ENCODE measurements at places on chromosomes 16 and 17.

DNA sequence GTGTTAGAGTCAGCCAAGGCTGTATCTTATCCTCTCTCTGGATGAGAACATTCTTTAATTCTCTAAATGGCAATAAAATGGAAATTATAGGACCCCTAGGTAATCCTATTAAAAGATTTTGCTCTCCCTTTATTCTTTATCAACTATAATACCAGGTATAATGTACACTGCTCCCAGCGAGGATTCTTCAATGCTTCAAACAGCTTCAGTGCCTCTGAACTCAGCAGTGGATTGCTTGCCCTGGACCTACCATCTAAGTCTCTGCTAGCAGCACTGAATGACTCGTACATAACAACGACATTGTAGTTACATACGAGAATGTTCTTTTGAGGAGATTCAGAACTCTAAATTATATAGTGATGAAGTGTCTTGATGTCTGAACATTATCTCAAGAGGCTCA, 3.7 kb upstream of the OR3A2 start:
- DNase-seq: no peak

DNA sequence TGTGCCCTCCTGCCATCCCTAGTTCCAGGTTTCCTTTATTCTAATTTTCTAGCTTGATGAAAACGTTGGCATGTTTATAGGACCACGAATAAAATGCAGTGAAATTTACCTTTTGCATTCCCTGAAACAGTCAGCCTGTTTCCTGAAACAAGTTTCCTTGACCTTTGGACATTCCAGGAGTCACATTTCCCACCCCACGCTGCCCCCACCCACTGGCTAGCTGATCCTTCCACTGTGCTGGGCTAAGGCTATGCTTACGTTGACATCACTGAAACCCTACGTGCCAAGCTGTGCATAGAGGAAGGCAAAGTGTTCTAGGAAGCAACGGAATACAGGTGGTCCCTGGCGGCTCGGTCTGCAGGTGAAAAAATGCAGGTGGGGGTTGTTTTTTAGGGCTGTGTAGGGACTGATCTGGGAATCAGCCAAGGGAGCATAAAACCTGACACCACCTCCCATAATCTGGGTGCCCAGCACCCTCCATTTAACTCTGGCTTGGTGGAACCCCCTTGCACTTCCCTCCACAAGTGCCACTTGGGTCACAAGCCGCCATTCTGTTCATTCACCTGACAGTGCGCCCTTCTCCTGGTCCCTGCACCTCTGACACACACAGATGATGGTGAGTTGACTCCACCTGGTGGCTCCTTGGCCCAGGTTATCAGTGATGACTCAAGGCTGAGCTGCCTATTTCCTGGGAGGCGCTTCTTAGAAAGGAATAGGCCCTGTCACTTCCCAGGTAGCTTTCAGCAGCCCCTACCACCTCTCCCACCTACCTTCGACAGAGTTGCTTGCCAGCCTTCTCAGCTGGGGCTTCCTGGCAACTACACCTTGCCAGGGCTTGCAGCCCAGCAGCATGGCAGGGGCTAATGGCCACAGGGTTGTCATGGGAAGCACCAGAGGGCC, 83.7 kb downstream of the N4BP1 start:
- no peak for DNase-seq

- DNase-seq: no peak
Observed at GRCh38 chr17:57419940-57420550, 163.7 kb downstream of the MSI2 start.

DNA sequence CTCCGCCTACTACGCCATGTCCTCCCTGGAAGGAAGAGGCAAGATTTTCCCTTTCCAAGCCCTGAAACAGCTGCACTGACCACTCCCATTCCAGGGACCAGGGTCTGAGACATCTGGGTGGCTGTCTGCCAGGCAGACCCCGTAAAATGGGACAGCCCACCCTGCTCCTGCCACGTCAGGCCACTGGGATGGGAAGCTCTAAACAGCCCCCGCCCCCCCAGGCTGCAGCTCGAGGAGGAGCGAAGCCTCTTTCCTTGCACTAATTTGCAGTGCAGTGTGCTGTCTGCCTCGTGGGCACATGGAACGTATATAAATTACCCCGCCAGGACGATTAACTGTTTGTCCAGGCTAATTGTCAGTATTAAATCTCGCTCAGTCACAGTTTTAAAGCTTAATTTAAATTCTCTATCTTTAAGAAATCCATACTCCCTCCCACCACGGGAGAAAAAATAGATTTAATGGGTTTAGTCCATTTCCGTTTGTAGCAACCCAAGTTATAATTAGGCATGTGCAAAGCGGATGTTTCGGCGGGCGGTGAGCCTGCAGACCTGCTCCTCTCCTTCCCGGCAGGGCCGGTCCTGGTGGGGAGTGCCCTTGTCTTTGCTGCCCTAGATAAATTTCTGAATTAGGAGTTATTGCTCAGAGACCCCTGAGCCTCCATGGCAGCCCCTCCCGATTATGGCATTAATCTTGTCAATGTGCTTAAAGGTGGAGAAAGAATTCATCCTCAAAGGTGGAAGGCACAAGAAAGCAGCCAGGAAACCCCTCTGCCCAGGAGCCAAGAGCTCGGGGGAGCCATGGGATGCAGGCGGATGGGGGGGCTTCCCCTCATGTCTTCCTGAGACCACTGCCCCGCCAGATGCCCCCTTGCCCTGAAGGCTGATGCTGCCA, 268.0 kb upstream of the TNRC6C start:
- no peak for DNase-seq

GRCh38 chr16:75054556-75054947, 55.7 kb downstream of the ZNRF1 start:
- DNase-seq: no peak

DNA sequence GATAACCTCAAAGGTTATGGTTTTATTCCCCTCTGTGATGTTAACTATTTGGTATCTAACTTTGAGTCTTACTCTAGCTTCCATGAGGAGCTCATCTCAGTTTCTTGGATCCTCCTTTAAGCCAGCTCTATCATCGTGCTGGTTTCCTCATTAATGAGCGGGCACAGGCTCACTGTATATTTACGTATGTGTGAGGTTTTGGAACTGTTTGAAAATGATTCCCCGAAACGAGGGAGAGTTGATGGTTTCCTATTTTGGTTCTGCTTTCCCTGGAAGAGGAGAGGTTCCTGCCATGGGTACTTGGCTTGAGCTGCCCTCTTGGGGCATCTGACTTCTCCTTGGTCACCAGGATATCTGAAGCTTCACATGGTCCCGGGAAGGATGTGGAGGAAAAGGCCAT, 32.7 kb upstream of the PIK3R6 start:
- DNase-seq: no peak

DNA sequence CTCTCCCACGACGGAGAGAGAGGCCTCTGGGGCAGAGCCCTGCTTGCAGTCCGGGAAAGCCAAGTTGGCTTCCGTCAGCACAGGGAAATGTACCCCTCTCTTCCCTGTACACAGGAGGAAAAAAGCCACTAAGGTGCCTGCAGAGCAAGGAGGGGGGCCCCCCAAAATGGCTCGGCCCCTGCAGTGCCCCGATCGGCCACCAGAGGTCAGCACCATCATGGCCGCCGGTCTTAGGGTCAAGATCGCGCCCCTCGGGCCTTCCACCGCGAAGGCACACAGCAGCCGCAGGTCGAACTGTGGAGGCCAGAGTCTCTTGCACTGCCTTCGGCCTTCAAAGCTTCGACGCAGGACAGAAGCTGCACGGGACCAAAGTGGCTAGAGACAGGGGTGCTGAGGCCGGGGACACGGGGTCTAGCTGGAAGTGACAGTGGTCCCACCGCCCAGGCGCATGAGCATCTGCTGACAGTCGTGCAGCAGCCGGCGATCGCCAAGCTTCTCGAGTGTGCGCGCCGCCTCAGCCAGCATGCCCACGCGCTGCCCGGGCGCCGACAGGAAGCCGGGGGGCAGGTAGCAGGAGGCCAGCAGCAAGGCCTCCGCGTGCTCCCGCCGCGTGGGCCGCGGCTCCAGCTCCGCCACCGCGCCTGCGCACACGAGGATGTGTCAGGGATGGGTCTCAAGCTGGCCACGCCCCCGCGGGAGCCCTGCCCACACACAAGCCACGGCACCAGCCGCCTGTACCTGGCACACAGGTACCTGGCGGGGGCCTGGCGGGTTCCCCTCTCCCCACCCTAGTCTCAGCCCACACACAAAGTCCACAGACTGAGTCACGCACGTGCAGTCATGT, 24.4 kb downstream of the SREBF1 start:
- peak; percentile 88 for DNase-seq

GRCh38 chr16:50938932-50939331, 197.0 kb downstream of the CYLD start:
- DNase-seq: no peak

DNA sequence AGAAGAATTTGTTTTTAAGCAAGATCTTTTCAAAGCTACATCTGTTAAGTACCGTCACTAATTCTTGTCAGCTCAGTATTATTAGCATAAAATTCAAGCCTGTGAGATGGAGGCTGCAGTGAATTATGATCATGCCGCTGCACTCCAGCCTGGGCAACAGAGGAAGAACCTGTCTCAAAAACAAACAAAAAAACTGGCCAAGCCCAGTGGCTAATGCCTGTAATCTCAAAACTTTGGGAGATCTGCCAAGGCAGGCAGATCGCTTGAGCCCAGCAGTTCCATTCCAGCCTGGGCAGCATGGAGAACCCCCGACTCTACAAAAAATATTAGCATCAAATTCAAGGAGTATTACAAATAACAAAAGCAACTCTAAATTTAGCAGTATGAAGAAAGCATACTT, 88.0 kb downstream of the STXBP4 start:
- no peak for DNase-seq

- no peak for DNase-seq
Observed at GRCh38 chr17:56269556-56270389, 116.5 kb downstream of the ANKFN1 start.

- no peak for DNase-seq
Observed at GRCh38 chr16:74591876-74592650, 14.9 kb downstream of the GLG1 start.

GRCh38 chr16:50401355-50401754, 32.6 kb upstream of the BRD7 start:
- DNase-seq: no peak

DNA sequence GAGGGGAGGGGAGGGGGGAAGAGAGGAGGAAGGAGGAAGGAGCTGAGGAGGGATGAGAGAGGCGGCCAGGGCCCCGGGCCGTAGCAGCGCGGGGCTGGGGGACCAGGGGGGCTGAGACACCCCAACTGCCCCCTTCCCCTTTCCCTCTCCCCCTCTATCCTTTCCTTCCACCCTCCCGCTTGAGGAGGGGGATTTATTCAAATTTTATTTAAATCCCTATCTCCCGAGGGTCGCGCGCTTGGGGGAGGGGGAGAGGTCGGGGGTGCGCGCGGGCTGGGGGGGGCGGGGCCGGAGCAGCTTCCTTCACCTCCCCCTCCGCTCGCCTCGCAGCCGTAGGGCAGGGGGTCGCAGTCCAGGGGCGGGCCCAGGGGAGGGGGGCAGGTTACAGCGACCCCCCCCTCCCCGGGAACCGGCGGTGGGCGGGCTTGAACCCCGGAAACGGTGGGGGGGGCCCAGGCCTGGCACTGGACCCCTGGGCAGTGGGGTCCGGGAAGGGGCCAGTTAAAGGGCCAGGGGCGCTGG, at the start of gene FBXL19:
TSS of gene FBXL19 (plus strand) at position 19 of the 522 bp plus-strand sequence. CDS start 2,183 bp downstream, outside the sequence.
- DNase-seq: no peak

- DNase-seq: peak; percentile 55
Observed at GRCh38 chr17:74452033-74452840, 14.2 kb upstream of the CD300A start.

- DNase-seq: peak; percentile 88
Observed at GRCh38 chr17:4949321-4950074, 1.2 kb upstream of the PFN1 start.

- no peak for DNase-seq
Observed at GRCh38 chr16:9438991-9439390, 347.5 kb downstream of the HAPSTR1 start.

DNA sequence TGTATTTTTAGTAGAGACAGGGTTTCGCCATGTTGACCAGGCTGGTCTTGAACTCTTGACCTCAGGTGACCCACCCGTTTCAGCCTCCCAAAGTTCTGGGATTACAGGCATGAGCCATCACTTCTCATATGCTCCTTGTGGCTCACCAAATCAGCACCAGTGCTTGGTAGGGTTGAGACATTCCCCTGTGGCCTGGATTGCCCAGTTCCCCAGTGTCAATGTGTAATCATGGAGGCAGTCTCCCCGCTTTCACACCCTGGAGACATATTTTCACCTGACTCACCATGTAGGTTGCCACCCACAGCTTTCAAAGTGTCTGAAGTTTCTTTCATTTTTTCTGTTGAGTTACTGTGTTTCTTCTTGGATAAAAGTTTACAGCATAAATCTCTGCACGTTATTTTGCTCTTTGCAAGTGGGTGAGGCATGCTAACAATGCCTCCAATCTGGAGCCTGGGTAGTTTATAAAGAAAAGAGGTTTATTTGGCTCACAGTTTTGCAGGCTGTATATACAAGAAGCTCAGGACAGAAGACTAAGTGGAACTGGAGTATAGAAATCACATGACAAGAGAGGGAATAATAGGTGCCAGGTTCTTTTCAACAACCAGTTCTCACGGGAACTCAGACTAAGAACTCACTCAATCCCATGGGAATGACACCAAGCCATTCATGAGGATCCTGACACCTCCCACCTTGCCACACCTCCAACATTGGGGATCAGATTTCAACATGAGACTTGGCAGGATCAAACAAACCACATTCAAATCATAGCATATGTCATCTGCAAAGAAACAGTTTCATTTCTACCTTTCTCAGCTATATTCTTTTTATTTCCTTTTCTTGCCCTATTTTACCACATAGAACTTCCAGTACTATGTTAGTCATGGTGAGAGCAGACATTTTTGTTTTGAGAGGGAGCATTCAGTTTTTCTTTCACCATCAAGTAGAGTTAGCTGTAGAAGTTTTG, 113.2 kb downstream of the PHKB start:
- DNase-seq: no peak

- DNase-seq: no peak
Observed at GRCh38 chr17:45018848-45019711, 32.4 kb downstream of the DCAKD start.

DNA sequence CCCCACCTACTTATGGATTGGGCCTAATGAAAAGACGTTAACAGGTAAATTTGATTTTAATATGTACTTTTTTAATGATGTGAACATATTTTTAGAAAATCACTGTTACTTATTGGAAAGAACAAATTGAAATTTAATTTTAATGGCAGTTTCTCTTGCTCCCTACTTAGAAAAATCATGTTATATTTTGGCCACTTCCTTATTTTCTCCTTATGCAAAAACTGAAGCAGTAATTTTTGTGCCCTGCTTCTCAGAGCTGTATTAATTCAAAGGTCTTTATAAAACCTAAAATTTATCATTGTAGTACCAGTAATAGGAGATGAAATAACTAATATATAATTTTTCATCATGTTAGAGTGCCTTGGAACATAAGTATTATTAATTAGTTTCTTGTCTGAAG, 2.8 kb downstream of the ZPBP2 start:
- no peak for DNase-seq

DNA sequence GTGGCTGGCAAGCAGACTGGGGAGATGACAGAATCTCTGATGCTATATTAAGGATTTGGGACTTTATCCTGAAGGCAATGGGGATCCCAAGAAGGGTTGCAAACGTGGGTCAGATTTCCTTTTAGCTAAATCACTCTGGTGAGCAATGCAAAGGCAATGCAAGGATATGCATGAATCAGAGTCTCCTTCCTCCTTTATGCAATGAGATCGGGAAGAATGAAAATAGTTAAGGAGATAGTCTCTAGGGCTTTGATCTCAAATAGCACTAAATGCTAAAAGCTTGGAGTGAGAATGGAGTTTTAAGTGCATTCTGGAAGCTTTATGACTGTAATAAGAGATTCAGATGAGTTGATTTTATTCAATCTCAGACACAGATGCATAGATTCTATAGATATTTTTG, 27.2 kb upstream of the SHISA9 start:
- no peak for DNase-seq

GRCh38 chr17:63309021-63309420, 137.1 kb downstream of the CYB561 start:
- DNase-seq: no peak
